CD4-positive, alpha-beta memory T cell (primary cell): ENCODE measurements at places on chromosomes 11 and 22. TPM values are rescaled to one million over a fixed set of nuclear protein-coding genes. Genes with fewer than 3 reads are reported as not detected.

DNA sequence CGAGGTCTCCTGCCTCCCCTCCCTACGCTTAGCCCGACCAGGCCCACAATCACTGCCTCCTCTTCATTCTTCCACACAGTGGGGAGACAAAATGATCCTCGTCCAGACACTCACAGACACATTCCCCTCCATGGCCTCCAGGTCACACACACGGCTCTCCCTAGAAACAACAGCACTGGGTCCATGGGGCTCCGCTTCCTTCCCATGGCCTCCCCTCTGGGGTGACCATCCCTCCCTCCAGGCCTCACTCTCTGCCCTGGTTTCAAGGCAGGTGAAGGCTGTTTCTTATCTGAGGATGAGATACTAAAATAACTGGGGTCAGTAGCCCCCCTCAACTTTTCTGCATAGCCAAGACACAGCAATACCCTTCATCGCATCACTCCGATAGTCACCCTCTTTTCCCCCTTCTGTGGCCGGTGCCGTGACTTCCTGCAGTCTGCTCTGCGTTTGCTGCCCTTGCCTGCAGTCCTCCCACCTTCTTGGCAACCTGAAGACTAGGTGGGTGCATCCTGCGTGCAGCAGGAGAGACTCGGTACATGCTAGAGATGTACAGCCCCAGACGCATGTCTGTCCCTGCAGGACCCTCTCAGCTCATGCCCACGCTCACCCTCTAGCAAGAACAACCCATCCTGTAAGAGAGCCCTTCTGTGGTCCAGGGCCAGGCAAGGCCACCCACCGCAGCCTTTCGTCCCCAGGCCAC is 55.8 kb downstream of the CD6 start:
- DNase-seq: peak; percentile 60
- peak overlapping the region; percentile 44 for H3K4me3 ChIP-seq
- no peaks in the 10 kb centered on the region for H3K36me3 ChIP-seq
- H3K27ac ChIP-seq: peak overlapping the region; percentile 66
- no peaks in the 10 kb centered on the region for H3K27me3 ChIP-seq

DNA sequence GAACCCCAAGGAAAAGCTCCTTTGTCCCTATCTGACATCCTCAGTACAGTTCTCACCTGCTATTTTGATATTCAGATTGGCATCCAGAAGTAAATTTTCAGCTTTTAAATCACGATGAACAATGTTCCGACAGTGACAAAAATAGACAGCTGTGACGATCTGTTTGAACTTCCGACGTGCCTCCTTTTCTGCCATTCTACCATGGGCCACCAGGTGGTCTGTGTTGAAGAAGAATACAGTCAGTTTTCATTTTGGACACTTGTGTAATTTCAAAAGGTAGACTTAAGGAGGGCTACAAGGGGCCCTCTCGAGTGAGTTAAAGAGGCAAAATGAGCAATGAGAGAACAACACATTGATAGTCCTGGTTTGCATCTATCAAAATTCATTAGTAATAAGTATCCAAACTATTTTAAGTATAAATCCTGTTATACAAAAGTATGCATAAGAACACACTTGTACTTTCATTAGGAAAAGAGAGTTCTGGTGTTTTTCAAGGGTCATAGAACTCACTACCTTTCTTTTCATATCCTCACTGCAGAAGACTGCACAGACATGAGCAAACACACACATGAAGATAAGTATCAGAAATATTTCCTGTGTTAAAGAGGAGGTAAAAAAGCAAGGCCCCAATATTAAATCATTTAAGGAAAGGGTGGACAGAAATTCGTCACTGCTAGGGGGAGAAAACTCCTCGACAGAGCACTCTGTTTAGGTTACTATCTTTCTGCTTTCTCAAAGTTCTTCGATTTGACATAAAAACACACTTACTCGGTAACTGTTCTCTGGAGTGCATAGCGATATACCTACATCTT is 89.9 kb upstream of the APOA1 start:
- H3K36me3 ChIP-seq: no peaks in the 10 kb centered on the region
- H3K27ac ChIP-seq: peak overlapping the region; percentile 87
- peaks cover 93% of the 10 kb centered on the region for H3K4me1 ChIP-seq
- DNase-seq: peak; percentile 52
- no peak overlapping the region for H3K4me3 ChIP-seq

GRCh38 chr11:78207532-78208256 is 19.0 kb downstream of the USP35 start:
- DNase-seq: no peak
- H3K36me3 ChIP-seq: peaks cover 3% of the 10 kb centered on the region
- H3K27me3 ChIP-seq: no peaks in the 10 kb centered on the region
- peaks cover 16% of the 10 kb centered on the region for H3K4me1 ChIP-seq

- no peaks in the 10 kb centered on the region for H3K27me3 ChIP-seq
- H3K4me1 ChIP-seq: peaks cover 77% of the 10 kb centered on the region
- DNase-seq: no peak
- no peak overlapping the region for H3K4me3 ChIP-seq
- H3K27ac ChIP-seq: no peak overlapping the region
Observed at GRCh38 chr22:40200795-40201530, 23.2 kb downstream of the TNRC6B start.

- H3K36me3 ChIP-seq: no peaks in the 10 kb centered on the region
- DNase-seq: no peak
- H3K4me1 ChIP-seq: no peaks in the 10 kb centered on the region
Observed at GRCh38 chr11:133819114-133819513, 26.2 kb downstream of the SPATA19 start.

- no peaks in the 10 kb centered on the region for H3K36me3 ChIP-seq
- no peak overlapping the region for H3K27ac ChIP-seq
- H3K27me3 ChIP-seq: no peaks in the 10 kb centered on the region
- no peak for DNase-seq
- H3K4me1 ChIP-seq: no peaks in the 10 kb centered on the region
Observed at GRCh38 chr11:119878990-119879389, 150.0 kb upstream of the NECTIN1 start.

- peak within 1 kb of the TSS; percentile 89 for H3K4me3 ChIP-seq
- H3K4me1 ChIP-seq: peaks cover 93% of the 10 kb centered on the region
- H3K27me3 ChIP-seq: no peaks in the 10 kb centered on the region
- DNase-seq: peak; percentile 59
Observed at GRCh38 chr11:63536669-63537292, at the start of gene PLAAT4. TSS of gene PLAAT4 (plus strand) at chr11:63536808. CDS start at chr11:63536869, 61 bp downstream.

DNA sequence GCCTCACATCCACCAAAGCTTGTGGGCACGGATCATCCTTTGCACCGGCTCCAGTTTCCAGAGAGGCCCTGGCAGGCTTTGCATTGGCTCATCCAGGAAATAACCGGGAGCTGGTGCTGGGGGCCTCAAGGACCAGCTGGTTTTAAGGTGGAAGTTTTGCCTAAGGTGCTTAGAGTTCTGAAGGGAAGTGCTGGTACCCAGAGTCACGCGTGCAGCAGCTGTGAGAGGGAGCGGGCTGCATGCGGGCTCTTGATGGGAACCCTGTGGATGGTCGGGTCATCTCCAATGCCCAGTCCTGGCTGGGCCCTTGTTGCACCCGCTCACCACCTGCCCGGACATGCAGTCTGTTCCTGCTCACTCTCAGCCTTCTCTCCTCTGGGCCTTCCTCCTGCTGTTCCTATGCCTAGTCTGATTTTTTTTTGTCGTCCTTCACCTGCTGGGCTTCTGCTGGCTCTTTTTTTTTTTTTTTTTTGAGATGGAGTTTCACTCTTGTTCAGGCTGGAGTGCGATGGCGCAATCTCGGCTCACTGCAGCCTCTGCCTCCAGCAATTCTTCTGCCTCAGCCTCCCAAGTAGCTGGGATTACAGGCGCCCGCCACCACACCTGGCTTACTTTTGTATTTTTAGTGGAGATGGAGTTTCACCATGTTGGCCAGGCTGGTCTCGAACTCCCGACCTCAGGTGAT is 24.0 kb upstream of the PRR5 start:
- H3K4me3 ChIP-seq: no peak overlapping the region
- H3K4me1 ChIP-seq: peaks cover 34% of the 10 kb centered on the region
- DNase-seq: no peak
- H3K27ac ChIP-seq: no peak overlapping the region

DNA sequence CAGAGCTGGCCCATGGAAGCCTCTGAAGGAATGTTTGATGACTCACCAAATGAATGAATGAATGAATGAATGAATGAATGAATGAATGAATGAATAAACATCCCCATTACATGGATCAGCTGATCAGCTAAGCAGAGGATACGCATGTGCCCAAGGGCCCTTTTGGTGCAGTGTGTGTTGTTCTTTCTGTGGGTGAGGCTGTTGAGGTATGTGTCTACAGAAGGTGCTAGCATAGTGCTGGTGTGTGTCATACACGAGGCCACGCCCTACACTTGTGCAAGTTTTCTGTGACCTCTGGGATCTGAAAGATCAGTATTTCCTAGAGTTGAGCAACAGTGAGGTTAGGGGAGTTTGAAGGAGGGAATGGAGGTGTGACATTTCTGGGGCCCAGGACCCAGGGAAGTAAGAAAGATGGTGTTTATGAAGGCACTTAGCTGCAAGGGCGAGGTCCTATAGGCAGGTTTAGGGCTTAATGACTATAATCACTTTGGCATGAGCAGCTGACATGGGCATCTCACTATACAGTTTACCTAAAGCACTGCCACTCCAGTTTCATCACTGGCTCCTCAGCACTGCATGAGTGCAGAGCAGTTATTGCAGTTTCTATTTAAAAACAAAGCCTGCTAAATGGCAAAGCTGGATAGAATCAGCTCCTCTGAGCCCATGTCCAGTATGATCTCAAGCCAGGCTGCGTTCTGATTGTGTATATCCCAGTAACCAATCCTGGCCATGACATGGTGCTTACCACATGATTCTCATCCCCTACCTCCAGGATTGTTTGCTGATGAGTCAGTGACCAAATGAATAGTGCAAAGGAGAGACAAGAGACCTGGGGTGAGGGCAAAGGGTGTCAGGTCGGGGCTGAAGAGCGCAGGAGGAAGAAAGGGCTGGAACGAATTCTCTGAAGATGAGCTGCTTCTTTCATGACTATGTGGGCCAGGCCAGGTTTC is 36.4 kb upstream of the E2F8 start:
- H3K27me3 ChIP-seq: no peaks in the 10 kb centered on the region
- H3K4me1 ChIP-seq: no peaks in the 10 kb centered on the region
- no peak overlapping the region for H3K27ac ChIP-seq
- H3K4me3 ChIP-seq: no peak overlapping the region
- no peaks in the 10 kb centered on the region for H3K36me3 ChIP-seq
- no peak for DNase-seq

GRCh38 chr11:28679795-28680468 is 571.7 kb downstream of the METTL15 start:
- no peaks in the 10 kb centered on the region for H3K27me3 ChIP-seq
- H3K4me3 ChIP-seq: no peak overlapping the region
- no peak overlapping the region for H3K27ac ChIP-seq
- DNase-seq: no peak
- H3K36me3 ChIP-seq: no peaks in the 10 kb centered on the region

The TMPRSS4 gene
- total RNA-seq: 0.33 TPM

The HBE1 gene
- not detected for total RNA-seq

The RAB3IL1 gene
- total RNA-seq: 0.44 TPM

The NFAM1 gene
- 0.55 TPM for total RNA-seq

The ABCC8 gene
- not detected for total RNA-seq
